ENCODE measurements at places on chromosomes 7 and 10.

GRCh38 chr10:121570315-121570714 is 27.9 kb downstream of the FGFR2 start:
- peak; percentile 30 for DNase-seq

DNA sequence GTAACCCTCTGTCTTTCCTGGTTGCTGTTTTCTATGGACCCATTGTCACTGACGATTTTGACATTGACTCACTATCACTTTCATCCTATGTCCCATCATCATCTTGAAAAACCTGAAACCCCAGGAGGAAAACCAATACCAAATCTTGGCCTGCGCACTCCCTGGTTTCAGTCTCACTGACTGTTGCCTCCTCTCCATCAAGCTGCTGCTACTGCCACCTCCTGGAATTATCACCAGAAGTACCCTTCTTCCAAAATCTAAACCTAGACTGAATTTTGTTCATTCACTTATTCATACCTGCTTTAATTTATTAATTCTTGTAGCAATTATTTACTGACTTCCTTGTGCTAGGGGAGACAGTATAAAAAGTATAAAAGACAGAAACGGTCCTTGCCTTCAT is 44.5 kb upstream of the ACBD5 start:
- DNase-seq = peak; percentile 72

- no peak for DNase-seq
These were observed 63.5 kb downstream of the LGI1 start for GRCh38 chr10:93821051-93821772.

- no peak for DNase-seq
These were observed 7.4 kb upstream of the LFNG start for GRCh38 chr7:2512179-2512661.

DNA sequence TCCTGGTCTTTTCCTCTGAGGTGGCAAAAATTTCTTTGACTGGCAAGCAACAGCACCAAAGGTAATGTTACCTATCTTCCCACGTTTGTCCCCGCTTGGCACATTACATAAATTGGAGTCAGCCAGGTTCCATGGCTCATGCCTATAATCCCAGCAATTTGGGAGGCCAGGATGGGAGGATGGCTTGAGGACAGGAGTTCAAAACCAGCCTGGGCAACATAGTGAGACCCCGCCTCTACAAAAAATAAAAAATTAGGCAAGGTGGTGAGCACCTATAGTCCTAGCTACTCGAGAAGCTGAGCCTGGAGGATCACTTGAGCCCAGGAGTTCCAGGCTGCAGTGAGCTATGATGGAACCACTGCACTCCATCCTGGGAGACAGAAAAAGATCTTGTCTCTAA is 139.5 kb downstream of the IDE start:
- DNase-seq = no peak
